ENCODE measurements at places on chromosomes 16 and 17.
A peak's percentile ranks its signal among the peaks of the same experiment; 100 is the strongest.

GRCh38 chr16:4320571-4321137 lies 4.8 kb downstream of the GLIS2 start:
- DNase-seq: no peak

- DNase-seq: no peak
These were observed 108.8 kb downstream of the WSCD1 start for GRCh38 chr17:6179017-6179416.

DNA sequence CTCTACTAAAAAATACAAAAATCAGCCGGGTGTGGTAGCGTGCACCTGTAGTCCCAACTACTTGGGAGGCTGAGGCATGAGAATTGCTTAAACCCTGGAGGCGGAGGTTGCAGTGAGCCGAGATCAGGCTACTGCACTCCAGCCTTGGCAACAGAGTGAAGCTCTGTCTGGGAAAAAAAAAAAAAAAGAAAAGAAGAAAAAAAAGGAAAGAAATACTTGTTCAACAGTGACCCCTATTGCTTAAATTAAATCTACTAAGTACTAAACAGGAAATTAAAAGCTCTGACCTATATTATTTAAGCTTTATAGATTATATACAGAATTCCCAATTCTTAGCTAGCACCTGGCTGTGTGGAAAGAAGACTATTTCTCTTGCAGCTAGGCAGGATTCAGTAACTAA lies 48.9 kb downstream of the FBXL20 start:
- no peak for DNase-seq

DNA sequence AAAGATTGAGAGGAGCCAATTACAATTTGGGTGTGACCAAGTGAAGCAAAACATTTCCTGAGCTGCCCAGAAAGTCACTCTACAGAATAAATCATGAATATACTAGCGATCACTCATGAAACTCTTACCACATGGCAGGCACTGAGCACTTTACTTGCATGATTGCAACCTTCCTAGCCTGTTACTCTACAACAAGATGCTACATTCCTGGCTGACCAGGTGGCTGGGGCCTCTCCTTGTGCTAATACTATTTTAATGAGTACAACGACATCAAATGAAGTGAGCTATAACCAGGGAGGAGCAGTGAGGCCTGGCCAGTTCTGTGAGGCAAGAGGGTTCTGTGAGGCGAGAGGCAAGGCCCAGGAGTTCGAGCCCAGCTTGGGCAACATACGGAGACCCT lies 75.2 kb downstream of the CPPED1 start:
- DNase-seq: no peak

DNA sequence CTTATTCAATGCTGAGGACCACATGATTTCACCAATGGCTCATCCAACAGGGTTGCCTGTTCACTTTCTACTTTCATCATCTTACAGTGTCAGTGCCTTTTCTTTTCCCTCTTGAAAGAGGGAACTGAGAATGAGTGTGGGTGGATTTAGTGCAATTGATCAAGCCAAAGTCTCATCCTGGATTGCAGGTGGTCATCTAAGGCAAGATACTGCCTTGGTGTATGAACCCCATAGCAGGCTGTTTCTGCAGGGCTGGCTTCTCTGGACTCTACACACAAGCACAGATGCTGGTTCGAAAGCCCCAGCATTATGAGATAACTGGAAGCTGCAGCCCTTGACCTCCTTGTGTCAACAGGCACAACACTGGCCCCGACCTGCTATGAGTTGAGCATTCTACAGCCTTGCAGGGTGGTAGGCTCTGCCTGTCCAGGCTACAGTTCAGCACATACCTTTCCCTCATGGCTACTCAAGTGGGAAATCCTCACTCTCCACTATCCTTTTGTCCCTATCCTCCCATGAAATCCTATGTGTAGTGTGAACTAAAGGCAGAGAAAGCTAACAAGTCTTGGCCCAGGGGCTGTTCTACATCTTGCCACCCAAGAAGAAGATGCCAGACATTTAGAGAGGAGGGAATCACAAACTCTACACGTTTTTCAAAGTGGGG lies 358.7 kb downstream of the SLC39A11 start:
- DNase-seq: no peak

DNA sequence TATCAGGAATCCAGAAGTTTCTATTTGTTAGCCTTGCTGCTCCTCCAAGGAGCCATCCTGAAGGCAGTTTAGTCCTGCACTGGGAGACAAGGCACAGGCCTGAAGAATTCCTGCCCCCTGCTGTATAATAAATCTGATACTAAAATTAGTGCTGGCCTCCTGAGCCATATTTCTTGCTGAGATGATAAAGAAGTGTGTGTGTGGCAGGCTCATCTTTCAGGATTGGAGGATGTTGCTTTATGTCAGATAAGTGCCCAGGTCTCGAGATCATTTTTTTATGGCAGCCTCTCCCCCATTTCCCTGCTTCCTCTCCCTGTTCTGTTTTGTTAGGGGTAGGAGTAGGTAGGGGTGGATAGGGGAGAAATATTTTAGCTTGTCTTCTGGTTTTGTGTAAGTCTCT lies 26.0 kb downstream of the MSI2 start:
- peak; percentile 36 for DNase-seq

DNA sequence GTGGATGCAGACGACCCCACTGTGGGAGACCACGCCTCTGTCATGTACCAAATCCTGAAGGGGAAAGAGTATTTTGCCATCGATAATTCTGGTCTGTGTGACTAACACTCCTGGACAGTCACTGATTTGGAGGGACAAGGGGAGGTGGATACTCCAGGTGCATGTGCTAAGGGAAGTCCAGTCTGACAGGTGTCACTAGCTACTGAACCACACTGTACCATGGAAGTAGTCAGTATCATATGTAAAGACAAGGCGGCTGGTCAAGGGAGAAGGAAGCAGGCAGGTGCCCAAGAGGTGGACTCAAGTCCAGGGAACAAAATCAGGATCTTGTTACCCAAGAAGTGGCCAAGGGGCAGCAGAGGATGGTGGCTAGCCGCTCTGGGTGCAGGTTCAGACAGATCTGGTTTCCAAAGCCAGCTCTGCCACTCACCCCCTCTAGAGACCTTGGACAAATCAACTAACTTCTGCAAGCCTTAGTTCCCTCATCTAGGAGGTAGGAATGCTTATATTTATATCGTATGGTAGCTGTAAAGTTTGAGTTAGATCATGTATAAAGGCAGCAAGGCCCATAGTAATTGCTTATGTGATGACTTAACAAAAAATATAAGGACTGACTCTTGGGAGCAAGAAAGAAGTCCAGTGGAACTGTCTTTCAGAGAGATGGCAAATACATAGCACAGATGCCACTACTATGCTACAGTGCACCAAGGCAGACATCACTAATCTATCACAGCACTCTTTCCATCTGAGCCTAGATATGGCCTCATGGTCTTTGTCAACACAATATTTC lies 22.1 kb downstream of the CDH5 start:
- DNase-seq: no peak

DNA sequence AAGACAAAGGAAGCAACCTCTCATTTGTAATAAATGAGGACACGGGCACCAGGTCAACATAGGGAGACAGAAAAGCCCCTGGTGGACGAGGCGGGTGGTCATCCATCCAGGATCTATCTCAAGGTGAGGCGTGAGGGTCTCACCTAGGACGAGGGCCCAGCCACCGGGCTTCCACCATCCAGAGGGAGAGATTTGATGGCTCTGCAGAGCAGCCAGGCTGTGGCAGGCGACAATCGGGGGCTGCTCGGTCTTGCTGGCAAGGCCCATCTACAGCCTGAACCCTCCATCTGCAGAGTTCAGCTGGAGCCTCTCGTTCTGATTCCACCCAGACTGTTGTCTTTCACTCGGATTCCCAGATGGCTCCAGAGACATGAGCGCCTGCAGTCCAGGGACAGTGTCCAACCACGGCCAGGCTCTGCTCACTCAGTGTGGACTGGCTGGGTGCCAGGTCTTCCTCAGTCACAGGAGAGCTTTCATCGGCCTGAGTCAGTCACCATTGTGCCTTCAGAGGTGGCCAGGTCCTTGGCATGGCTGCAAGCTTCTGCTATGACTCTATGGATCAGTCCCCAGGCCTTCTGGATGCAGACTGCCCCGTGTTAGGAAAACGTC lies 5.9 kb downstream of the LITAFD start:
- DNase-seq: no peak

- peak; percentile 68 for DNase-seq
These were observed 7.8 kb downstream of the KRT28 start for GRCh38 chr17:40791787-40792436.

Data from choroid plexus epithelial cell (primary cell).